PC-9 (cell line): ENCODE measurements at places on chromosomes 1 and 21. TPM values are rescaled to one million over a fixed set of nuclear protein-coding genes. Genes with fewer than 3 reads are reported as not detected.

ASTN1 gene
- total RNA-seq = not detected in 2 replicates

SELE gene
- not detected in 2 replicates for total RNA-seq

INKA2 gene
- total RNA-seq = 0.53 and 1.4 TPM in 2 replicates

CA14 gene
- 0.95 and 1.7 TPM in 2 replicates for total RNA-seq

CD84 gene
- not detected in 2 replicates for total RNA-seq

KPNA6 gene
- 76.0 and 89.9 TPM in 2 replicates for total RNA-seq

PPM1J gene
- total RNA-seq = 6.0 and 7.7 TPM in 2 replicates

SAMD13 gene
- total RNA-seq = 0.90 and 2.5 TPM in 2 replicates

TRNP1 gene
- 7.4 and 7.9 TPM in 2 replicates for total RNA-seq

NBPF6 gene
- 0.94 TPM in 1 of 2 replicates, not detected in the other for total RNA-seq

ASCL5 gene
- 0.24 and 0.38 TPM in 2 replicates for total RNA-seq

CA6 gene
- not detected in 2 replicates for total RNA-seq
